Dorsolateral prefrontal cortex (tissue), 122 donors: ENCODE measurements at places on chromosomes 11 and 22. TPM values are rescaled to one million over a fixed set of nuclear protein-coding genes. Genes with fewer than 3 reads are reported as not detected.

The THRSP gene
- not detected for total RNA-seq

The RFPL3 gene
- total RNA-seq: 1.5 TPM

The AMOTL1 gene
- total RNA-seq: 20.2 TPM

The HEPHL1 gene
- not detected for total RNA-seq

The OR56A5 gene
- total RNA-seq: not detected

The HOATZ gene
- total RNA-seq: not detected

The CCS gene
- 36.9 TPM for total RNA-seq

The SLC1A2 gene
- total RNA-seq: 1,452 TPM

The C11orf87 gene
- 49.7 TPM for total RNA-seq

The NEAT1 gene
- total RNA-seq: 456 TPM

The FREY1 gene
- not detected for total RNA-seq

The HTR3B gene
- 12.0 TPM for total RNA-seq

The PIH1D2 gene
- total RNA-seq: 0.88 TPM

DNA sequence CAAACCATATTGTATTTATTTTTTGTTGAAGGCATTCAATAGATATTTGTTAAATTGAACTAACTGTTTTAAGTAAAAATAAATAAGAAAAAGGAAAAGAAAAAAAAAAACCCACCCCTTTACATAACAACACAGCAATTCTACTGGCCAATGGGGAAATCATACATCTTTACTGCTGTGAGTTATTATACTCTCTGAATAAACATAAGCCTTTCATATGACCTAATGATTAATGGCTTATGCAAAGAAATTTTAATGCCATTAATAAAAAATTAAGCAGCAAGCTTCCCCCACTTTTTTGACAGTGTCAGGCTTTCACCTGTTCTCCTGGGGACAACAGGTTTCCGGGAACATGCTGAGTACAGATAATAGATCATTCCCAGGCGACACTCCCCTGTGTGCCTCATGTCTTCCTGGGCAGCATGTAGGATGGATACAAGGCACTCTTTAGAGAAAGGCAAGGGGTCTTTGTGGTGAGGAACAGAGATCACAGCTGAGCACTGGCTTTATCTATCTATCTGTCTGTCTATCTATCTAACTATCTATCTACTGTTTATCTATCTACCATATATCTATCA is 676.0 kb downstream of the NTM start:
- DNase-seq: no peak

DNA sequence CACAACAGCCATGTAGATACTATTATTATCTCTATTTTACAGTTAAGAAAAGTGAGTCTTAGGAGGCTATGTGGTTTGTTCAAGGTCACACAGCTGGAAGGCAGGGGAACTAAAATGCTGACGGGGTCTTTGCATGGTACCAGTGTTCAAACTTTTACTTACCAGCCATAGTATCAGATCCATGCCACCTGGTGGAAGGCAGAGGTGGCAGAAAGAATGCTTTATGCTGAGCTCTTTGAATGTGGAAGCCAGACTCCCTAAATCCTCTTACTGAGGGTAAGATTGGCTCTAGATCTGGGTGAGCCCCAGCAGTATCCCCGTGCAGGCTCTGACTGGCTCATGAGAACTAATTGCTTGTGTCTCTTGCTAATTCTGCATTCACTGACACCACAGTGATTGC is 54.3 kb upstream of the NAV2 start:
- DNase-seq: no peak

DNA sequence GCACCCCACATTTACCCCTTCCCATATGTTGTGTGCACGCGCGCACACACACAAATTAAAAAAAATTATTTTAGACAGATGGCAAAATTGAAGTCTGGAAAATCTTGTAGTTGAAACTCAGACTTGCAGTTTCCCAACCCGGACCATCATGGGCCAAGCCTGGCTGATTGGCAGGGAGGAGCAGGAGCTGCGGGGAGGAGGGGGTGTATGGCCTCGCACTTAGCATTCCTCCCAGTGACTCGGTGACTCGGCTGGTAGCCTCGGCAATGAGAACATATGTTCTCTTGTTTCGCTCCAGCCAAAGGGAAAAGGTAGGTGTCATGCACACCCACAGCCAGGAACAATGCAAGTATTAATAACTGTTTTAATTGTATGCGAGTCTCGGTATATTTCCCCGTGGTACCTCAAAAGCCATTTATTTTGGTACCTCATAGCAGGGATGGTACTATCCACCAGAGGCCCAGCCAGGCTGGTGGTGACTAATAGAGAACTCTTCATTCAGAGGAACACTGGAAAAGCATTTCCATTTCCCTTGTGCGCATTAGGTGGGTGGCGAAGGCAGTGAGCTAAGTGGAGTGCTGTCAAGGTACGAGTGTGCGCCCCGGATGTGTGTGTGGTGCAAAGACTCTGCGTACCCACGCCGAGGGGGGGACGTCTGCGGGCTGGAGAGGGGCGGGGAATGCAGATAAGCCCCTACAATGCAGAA is 92.5 kb downstream of the DSCAML1 start:
- no peak for DNase-seq

DNA sequence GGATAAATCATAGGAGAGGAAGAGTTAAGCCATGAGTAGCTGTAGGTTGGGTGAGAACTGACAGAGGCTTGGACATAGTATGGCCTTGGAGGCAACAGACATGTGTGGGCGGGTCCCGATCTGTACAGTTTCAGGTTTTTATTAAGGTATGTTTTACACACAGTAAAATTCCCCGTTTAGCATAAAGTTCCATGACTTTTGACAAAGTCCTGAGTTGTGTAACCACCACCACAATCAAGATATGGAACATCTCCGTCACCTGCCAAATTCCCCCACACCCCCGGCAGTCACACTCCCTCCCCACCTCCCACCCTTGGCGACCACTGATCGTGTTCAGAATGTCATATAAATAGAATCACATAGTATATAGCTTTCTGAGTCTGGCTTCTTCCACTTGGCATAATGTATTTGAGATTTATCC is 68.1 kb downstream of the GRIK4 start:
- no peak for DNase-seq

DNA sequence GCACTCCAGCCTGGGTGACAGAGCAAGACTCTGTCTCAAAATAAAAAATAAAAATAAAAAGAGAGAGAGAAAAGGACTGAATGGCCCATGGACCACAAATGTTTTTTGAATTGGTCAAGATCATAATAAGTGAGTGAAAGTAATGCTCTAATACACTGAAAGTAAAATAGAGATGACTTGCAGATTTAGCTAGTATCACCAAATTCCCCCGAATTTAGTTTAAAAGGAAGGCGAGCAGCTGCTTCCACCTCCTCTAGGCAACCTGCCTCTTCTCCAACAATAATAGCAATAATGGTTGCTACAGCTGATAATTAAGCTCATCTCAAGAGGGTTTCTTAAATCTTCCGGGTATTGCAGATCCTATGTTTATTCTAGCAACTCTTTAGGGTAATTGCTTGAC is 36.8 kb downstream of the CELF1 start:
- no peak for DNase-seq

DNA sequence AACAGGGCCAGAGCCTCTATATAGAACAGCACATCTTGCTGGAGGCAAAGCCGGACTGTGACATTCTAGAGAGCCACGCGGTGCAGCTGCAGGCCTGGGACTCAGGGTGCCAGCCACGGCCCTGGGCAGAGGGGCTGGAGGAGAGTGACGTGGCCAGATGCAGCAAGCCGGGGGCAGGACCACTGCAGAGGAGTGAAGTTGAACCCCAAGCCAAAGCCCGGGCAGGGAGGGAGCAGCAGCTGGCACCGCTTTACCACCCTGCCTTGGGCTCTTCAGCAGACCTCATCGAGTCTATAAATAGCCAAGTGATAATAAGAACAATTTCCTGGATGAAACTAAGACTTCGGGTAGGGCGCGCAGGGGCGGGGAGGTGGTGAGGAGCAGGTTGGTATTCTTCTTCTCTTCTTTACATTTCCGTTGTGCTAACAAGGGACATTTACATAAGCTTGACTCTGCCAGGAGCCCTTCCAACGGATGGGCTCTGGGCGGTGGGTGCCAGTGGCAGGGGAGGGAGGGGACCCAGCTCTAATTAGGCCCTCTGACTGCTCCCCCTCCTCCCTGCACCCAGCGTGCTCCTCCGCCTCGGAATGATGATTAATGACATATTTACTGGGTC is 110.2 kb downstream of the ST3GAL4 start:
- DNase-seq: no peak

DNA sequence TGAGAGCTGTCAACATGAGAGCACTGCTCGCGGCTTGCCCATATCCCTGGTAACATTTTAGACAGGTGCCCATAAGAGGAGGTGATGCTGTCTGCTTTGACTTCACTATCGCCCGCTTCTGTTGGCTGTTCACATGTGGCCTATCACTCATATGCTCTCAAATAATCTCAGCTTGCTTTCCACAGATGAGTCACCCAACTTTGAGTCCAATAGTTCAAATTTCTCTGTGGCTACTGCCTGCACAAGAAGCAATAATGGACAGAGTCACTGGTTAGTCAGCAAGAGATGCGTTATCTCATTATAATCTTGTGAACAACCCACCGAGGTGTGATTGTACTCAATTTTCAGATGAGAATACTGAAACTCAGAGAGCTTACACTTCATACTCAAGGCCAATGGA is 1714.1 kb downstream of the LRRC4C start:
- no peak for DNase-seq

GRCh38 chr22:27614650-27615007 is 186.9 kb downstream of the MN1 start:
- DNase-seq: no peak

GRCh38 chr22:46433318-46433717 is 97.8 kb downstream of the TRMU start:
- no peak for DNase-seq

- DNase-seq: no peak
Measured at GRCh38 chr11:102144357-102145355, 34.4 kb downstream of the YAP1 start.

DNA sequence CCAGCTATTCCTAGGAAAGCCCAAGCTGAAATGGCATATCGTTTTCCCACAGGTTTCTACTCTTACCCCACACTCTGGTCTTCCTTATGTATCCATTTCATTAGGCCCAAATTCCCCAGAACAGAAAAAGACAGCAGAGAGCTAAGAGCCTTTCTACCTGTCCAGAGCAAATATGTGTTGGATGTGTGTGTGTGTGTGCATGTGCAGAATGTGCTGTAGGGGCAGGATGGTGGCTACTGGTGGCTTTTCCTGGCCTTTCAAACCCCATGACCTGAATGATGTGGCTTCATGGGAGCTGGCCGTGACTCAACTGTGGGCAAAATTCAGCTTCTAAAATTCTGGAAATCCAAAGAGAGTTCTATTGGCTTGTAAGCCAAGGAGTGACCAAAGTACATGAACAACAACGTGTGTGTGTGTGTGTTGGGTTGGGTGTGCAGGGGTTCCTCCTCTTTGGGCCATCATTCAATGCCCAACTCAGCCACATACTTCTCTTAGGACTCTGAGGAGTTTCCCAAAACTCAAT is 421.4 kb upstream of the CADM1 start:
- DNase-seq: no peak

- no peak for DNase-seq
Measured at GRCh38 chr22:36369922-36370791, 17.6 kb downstream of the MYH9 start.

GRCh38 chr11:3089236-3090061 is 32.2 kb upstream of the CARS1 start:
- no peak for DNase-seq

- no peak for DNase-seq
Measured at GRCh38 chr22:17954860-17955587, 69.3 kb downstream of the MICAL3 start.

GRCh38 chr11:77353131-77353530 is 51.6 kb upstream of the GDPD4 start:
- no peak for DNase-seq

- no peak for DNase-seq
Measured at GRCh38 chr11:11571893-11572292, 49.9 kb downstream of the GALNT18 start.

GRCh38 chr22:46674367-46674781 is 54.2 kb downstream of the GRAMD4 start:
- no peak for DNase-seq

DNA sequence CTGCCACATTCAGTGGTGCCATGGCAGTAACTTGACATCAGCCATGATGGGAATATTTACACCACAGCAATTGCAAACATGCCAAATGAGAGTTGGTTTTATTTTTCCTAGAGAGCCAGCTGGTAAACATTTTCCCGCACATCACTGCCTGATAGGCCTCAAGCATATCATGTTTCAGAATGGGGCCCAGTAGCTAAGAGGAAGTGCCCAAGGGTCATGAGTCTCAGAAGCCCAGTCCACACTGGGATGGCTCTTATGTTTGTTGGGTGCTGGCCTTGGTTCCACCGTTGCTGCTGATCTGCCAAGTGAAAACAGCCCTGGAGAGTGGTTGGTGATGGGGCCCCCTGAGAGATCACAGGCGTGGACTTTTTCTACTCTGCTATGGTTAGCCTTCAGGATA is 64.3 kb upstream of the NAV2 start:
- no peak for DNase-seq

GRCh38 chr11:32838505-32839274 is 9.0 kb downstream of the PRRG4 start:
- DNase-seq: no peak

- no peak for DNase-seq
Measured at GRCh38 chr11:18005376-18006129, 7.3 kb downstream of the SERGEF start.

- DNase-seq: no peak
Measured at GRCh38 chr11:66720899-66721470, 8.0 kb downstream of the SPTBN2 start.

- no peak for DNase-seq
Measured at GRCh38 chr11:108958368-108959104, 293.7 kb downstream of the DDX10 start.

DNA sequence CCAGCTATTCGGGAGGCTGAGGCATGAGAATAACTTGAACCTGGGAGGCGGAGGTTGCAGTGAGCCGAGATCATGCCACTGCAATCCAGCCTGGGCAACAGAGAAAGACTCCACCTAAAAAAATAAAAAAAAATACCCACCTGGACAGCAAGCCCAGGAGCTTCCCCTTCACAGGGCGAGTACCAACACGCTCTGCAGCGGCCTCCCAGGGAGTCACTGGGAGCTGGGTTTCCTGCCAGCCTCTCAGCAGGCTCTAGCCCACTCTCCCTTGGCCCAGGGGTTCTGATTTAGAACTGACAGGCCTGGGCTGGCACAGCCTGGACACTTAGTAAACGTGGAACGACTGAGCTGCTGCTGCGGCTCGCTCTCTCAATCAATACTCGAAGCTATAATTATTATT is 2.0 kb upstream of the CABP7 start:
- no peak for DNase-seq

- DNase-seq: no peak
Measured at GRCh38 chr11:110431674-110432073, 1.9 kb downstream of the FDX1 start.

GRCh38 chr11:17256512-17256911 is 20.0 kb upstream of the NUCB2 start:
- no peak for DNase-seq

DNA sequence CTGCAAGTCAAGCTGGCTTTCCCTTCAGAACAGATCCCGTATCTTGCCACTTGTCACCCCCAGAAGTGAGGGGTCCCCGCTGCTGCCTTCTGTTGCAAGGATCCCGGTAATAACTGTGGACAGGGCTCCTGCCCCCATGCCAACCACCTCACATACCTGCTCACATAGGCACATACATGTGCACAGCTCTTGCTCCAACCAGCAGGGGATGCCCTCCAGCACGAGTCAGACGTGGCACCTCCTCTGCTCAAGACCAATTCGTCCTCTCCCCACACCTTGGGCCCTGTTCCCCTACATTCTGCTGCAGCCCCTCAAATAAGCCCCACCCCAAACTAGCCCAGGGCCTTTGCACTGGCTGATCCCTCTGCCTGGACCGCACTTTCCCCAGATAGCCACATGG is 163.3 kb downstream of the CRYBB2 start:
- no peak for DNase-seq

- DNase-seq: no peak
Measured at GRCh38 chr11:5973530-5973929, 5.2 kb upstream of the OR56A5 start.
